Transverse colon (tissue), 4 donors: ENCODE measurements at places on chromosomes 3 and 15. TPM values are rescaled to one million over a fixed set of nuclear protein-coding genes. Genes with fewer than 3 reads are reported as not detected.

DNA sequence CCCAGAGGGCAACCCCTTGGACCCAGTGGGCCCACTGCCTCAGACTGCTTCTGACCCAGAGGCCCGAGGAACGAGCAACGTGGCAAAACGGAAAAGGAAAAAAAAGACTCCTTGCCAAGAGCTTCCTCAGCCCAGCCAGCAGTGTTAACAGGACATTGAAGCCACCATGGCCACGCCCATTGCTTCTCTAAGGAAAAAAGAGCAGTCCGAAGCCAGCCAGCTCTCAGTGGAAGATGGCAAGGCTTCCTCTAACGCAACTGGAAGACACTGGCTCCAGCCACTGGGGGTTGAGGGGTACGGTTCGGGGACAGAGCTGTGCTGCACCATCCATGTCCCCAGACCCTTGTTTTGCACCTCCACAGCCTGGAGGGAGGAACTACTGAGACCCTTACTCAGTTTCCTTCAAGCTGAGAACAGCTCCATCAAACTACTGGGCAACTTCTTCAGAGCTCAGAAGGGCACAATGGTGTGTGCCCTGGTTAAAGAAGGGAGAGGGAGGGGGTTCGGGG lies 10.7 kb downstream of the BMF start:
- peak overlapping the region; percentile 91 for H3K27ac ChIP-seq
- H3K27me3 ChIP-seq: no peaks in the 10 kb centered on the region
- DNase-seq: peak; percentile 69
- no peaks in the 10 kb centered on the region for H3K36me3 ChIP-seq
- peaks cover 71% of the 10 kb centered on the region for H3K4me1 ChIP-seq
- H3K4me3 ChIP-seq: no peak overlapping the region

- no peaks in the 10 kb centered on the region for H3K4me1 ChIP-seq
- no peaks in the 10 kb centered on the region for H3K36me3 ChIP-seq
- H3K4me3 ChIP-seq: no peak overlapping the region
- no peaks in the 10 kb centered on the region for H3K27me3 ChIP-seq
Observed at GRCh38 chr3:153305189-153305588, 143.2 kb downstream of the RAP2B start.

- H3K4me1 ChIP-seq: peaks cover 9% of the 10 kb centered on the region
- H3K36me3 ChIP-seq: no peaks in the 10 kb centered on the region
- H3K27ac ChIP-seq: no peak overlapping the region
- H3K4me3 ChIP-seq: no peak overlapping the region
- no peaks in the 10 kb centered on the region for H3K27me3 ChIP-seq
Observed at GRCh38 chr3:152474585-152474984, 205.9 kb downstream of the MBNL1 start.

GRCh38 chr15:72944565-72944964 lies 107.7 kb upstream of the NEO1 start:
- no peaks in the 10 kb centered on the region for H3K36me3 ChIP-seq
- H3K27me3 ChIP-seq: no peaks in the 10 kb centered on the region
- H3K4me1 ChIP-seq: no peaks in the 10 kb centered on the region
- no peak overlapping the region for H3K27ac ChIP-seq
- DNase-seq: no peak

DNA sequence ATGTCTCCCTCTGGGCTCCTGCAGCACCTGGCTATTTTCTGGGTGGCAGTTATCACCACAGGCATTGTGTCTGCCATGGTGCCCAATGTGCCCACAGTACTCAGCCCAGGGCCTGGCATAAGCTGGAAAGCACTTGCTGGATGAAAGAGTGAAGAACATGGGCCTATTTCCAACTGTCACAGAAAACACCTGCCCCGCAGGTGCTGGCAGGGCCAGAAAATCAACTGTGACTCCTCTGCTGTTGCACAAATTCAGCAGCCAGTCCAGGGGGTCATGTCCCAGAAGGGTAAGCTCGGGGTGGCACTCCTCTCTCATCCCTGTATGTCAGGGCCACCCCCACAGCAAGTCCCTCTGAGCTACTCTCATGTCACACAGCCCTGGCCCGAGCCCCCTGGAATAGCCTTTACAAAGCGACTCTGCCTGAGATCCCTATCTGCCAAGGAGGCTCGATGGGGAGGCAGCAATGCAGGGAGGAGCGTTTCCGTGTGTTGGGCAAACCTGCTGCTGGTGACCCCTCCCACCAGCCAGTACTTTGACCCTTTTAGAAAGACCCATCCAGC lies 16.9 kb downstream of the ITIH3 start:
- H3K27me3 ChIP-seq: no peaks in the 10 kb centered on the region
- no peaks in the 10 kb centered on the region for H3K4me1 ChIP-seq
- no peak overlapping the region for H3K27ac ChIP-seq
- H3K36me3 ChIP-seq: no peaks in the 10 kb centered on the region
- H3K4me3 ChIP-seq: no peak overlapping the region
- DNase-seq: no peak

DNA sequence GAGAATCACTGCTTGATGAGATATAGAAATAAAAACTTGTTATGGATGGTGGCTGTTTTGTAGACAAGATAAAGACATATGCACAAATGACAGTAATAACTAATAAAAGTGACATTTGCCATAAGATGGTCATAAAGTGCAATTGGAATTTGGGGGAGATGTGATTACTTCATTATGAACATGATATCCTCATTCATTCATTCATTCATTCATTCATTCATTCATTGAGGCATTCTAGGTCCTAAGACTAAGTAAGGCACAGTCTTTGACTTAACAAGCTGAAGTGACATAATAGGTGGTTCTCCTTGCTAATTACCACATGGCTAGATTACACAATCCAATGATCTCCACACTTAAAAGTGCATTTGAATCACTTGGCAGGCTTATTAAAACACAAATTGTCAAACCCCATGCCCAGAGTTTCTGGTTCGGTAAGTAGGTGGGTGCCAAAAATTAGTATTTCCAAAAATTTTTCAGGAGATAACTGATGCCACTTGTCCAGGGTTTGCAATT lies 18.9 kb downstream of the RAP2B start:
- no peaks in the 10 kb centered on the region for H3K36me3 ChIP-seq
- DNase-seq: no peak
- no peak overlapping the region for H3K27ac ChIP-seq
- H3K4me1 ChIP-seq: no peaks in the 10 kb centered on the region

Gene PEAK1
- total RNA-seq: 82.2 TPM

DNA sequence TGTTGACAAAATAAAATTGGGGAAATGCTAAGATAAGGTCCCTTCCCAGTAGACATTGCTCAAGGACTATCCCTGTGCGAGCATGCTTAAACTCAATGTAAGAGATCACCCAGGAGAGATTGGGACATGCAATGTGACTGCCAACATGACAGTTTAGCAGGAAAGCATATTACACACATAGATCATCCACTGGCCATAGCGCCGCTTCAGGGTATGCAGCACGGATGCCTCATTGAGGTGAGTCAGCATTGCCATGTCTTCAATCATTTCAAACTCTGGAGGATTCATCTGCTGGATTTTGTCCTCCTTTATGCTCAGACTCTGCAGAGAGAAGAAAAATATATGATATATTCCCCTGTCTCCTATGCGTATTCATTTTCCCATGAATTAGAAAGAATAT lies 8.9 kb downstream of the MYH15 start:
- DNase-seq: no peak
- H3K36me3 ChIP-seq: no peaks in the 10 kb centered on the region
- H3K27me3 ChIP-seq: no peaks in the 10 kb centered on the region
- H3K27ac ChIP-seq: no peak overlapping the region

DNA sequence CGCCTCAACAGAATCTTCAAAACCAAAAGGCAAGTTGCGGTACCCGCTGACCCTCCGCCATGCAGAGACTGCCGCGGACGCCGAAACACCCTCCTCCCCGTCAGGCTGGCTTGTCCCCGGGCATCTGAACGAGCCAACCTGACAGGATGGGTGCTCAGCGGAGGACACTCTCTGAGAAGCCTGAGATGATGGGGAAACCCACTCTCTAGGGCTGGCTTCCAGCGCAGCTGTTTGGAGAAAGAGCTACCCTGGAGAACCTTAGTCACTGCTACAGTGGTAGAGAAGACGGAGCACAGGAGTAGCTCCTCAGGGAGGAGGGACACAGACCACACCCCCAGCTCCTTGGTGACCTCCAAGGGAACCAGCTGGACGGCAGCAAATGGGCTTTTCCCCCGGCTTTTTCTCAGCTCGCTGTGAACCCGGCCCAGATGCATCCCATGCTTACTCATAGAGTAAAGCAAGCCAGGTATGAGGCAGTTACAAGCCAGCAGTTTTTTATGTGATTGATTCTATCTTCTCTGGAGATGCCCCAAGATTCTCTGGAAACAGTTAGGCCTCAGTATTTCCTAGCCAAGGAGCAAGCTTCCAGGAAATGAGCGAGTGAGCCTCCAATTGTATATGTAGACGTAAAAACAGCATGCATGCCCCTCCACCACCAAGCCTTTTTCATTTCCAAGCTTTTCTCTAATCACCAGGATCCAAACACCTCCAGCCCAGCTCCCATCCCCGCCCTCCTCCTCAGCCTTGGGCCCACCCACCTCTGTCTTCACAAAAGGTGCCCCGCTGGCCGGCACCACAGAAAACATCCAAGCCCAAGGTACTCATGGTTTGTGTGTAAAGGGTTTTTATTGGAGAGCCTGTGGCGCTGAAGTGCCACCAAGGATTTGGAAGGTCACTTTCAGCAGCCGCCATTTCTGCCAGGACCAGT lies 38.7 kb downstream of the FAM174B start:
- peak overlapping the region; percentile 77 for H3K27ac ChIP-seq
- peaks cover 37% of the 10 kb centered on the region for H3K4me1 ChIP-seq
- no peak overlapping the region for H3K4me3 ChIP-seq
- no peak for DNase-seq
- no peaks in the 10 kb centered on the region for H3K27me3 ChIP-seq

DNA sequence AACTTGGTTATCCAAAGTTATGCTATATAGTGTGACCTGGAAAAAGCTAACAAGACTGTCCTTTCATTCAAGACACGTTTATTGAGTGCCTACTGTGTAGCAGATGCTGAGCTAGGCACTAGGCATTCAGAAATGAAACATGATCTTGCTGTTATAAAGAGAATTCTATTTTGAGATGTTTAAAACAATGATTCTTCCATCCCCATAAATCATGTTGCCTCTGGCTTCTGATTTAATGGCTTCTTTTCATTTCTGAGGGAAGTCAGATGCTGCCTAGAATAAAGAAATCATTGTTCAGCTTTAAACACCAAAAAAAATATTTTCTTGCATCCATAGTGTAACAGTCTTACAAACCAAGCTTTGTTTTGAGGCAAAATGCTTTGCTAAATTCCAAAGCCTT lies 620.9 kb upstream of the UBE2E2 start:
- H3K36me3 ChIP-seq: no peaks in the 10 kb centered on the region
- no peak overlapping the region for H3K27ac ChIP-seq
- H3K4me3 ChIP-seq: no peak overlapping the region
- H3K4me1 ChIP-seq: no peaks in the 10 kb centered on the region
- no peak for DNase-seq

DNA sequence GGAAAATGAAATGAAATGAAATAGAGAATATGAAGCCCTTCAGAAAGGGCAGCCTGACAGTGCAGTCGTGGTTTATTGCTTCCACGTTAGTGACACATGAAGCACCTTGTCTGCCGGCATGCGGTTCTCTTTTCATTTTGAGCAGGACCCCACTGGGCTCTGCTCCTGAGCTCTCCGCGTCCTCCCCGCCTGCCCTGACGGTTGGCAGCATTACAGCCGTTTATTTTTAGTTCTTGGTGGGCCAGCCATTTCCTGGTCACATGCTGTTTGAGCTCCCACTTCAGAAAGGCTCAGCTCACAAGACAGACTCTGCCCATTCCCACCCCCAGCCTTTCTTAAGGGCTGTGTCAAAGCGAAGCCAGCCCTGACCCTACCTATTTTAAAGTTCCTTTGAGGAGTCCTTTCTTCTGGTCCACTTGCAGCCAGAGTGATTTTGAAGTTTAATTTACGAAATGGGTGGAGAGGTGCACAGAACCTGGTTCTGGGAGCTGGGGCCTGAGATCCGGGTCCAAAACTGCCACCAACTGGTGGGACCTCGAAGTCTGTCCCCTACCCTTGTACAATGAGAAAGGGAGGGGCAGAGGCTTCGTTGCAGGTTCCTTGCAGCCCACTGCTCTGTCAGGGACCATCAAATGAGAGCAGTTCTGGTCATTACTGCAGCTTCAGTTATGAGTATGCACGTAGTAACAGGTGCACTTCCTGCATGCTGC lies 60.1 kb downstream of the MGLL start:
- H3K27me3 ChIP-seq: no peaks in the 10 kb centered on the region
- H3K36me3 ChIP-seq: no peaks in the 10 kb centered on the region
- DNase-seq: peak; percentile 51
- H3K27ac ChIP-seq: peak overlapping the region; percentile 58
- no peak overlapping the region for H3K4me3 ChIP-seq

Gene MAP6D1
- total RNA-seq: 1.4 TPM

Gene SPATA12
- total RNA-seq: not detected

GRCh38 chr3:23072693-23073092 lies 130.4 kb upstream of the UBE2E2 start:
- H3K27me3 ChIP-seq: no peaks in the 10 kb centered on the region
- no peak for DNase-seq
- no peak overlapping the region for H3K27ac ChIP-seq
- no peaks in the 10 kb centered on the region for H3K36me3 ChIP-seq

DNA sequence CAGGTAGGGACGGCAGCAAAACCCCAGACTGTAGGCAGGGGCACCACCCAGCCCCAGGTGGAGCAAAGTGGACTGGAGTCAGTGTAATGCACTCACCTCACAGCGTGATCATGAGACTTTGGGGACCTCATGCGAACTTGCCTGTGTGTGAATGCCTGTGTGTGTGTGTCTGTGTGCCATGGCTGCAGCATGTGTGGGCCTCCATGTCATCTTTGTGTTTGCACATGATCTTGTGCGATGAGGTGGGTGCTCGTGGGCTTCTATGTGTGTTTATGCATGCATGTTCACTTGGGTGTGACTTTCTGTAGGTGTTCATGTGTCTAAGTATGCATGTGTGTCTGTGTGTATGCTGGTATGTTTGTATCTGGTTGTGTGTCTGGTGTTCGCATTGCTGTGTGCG lies 41.2 kb upstream of the ADPGK start:
- no peak overlapping the region for H3K4me3 ChIP-seq
- H3K27ac ChIP-seq: no peak overlapping the region
- DNase-seq: no peak
- H3K27me3 ChIP-seq: no peaks in the 10 kb centered on the region
- H3K36me3 ChIP-seq: no peaks in the 10 kb centered on the region
- H3K4me1 ChIP-seq: no peaks in the 10 kb centered on the region

DNA sequence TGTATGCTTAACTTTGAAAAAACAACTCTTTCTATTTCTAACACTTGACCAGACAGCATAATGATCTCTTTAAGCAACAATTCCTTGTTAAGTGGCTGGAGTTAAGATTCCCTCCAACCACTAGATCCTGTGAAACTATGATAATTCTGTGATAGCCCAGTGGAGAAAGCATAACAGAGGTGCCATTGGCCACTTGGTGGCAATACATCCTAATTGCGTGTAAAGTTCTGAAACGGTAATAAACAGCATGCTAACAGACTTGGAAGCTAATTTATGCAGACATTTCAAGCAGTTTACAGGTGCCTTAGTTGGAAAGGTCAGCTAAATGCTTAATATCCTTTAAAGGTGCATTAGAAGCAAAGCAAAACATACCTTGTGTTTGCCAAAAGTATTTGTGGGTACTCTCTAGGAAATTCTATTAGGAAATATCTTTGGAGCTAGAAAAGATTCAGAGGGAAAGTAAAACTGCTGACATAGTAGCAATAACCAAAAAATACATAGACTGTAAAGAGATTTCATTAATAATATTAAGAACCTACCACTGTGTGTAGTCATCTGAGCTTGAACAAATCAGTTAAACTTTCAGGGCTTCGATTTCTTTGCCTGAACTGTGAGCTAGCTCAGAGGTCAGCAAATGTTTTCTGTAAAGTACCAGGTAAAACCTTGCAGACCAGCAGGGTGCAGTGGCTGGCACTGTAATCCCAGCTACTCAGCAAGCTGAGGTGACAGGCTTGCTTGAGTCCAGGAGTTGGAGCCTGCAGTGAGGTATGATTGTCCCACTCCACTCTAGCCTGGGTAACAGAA lies 19.0 kb upstream of the CSTA start:
- peak overlapping the region; percentile 23 for H3K27ac ChIP-seq
- DNase-seq: peak; percentile 61
- no peak overlapping the region for H3K4me3 ChIP-seq
- no peaks in the 10 kb centered on the region for H3K27me3 ChIP-seq
